NCI-H526 treated with DMSO at 0.1 percent for 48 hours (cell line): ENCODE measurements at places on chromosomes 11 and 22.

DNA sequence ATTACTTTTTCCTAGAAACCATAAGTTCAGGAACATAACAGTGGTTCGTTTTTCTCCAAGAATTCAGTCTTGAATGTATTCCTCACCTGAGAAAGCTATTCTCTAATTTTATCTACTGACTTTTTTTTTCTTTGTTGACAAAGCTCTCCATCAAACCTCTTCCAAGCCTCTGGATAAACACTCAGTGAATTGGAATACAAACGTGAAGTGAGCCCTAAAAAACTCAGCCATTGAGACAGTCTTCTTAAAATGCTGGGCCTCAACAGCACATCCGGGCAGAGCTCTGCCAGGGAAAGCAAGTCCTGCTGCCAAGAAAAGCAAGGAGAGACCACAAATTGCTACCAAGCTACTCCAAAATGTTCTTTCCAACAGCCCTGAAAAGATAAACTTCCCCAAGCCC, 7.7 kb upstream of the SLC1A2 start:
- DNase-seq = no peak

GRCh38 chr22:48351376-48352085, 1476.1 kb downstream of the BRD1 start:
- DNase-seq = no peak

GRCh38 chr11:70828593-70829082, 423.7 kb downstream of the SHANK2 start:
- no peak for DNase-seq

GRCh38 chr11:75241906-75242644, 1.5 kb downstream of the TPBGL start:
- DNase-seq = no peak

DNA sequence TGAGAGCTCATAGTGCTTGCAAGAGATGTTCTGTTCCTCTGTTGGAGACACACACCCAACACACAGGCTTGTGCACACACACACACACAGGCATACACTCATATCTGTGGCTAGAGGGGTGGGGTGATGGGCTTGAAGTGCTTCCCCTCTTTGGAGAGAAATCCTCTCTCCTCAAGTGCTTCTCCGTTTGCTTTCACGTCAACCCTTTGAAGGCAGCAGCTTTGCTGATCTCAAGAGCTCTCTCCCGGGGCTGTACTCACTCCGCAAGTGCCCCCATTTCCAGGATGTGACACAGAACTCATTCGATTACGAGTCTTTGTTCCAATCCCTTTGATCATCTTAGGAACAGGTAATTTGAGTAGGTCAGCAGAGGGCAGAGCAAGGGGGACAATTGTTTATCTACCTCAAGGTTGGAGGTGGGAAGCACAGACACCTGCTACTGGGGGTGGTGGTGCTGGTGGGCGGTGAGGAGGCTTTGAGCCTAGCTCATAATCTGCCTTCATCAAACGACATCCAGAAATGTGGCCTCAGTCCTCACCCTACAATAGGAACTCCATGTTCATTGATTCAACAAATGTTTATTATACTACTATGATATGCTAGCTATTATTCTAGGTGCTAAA, 529.8 kb upstream of the CADM1 start:
- DNase-seq = no peak

- peak; percentile 78 for DNase-seq
Measured at GRCh38 chr11:128448200-128448886, 139.0 kb downstream of the ETS1 start.

DNA sequence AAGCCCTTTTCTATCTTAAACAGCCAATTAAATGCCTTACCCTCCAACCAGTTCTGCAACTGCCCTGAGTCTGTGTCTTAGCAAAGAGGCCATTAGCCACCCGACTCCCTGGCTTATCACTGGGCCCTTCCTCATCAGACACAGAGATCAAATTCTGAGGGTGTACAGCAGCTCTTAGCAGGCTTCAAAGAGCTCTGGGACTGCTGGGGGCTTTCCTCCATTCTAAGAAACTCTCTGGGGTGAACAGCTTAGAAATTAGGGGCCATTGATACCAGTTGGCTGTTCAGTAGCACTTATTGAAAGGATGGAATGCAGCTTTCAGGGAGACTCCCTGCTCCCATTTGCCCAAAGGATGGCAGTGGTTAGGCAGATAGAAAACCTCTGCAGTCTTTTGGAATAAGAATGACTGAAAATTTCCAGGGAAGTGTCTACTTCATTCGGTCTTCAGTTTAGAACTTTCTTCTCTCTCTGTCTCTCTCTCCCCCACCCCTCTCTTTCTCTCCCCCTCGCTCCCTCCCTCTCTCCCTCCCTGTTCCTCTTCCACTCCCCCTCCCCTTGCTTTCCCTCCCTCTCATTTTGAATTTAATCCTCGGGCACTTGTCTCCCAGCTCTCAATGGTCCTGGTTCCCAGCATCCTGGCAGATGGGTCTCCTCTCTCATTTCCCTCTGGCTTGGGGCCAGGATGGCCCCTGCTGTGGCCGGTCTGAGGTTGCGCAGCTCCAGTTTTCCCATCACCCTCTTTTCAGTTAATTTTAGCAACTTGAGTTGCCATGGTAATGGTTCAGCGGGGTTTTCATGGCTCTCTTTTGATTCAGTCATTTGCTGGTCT, 76.4 kb downstream of the COMMD9 start:
- no peak for DNase-seq

GRCh38 chr22:40387746-40388145, 17.4 kb downstream of the SGSM3 start:
- no peak for DNase-seq

GRCh38 chr11:78313181-78313795, 104.3 kb downstream of the GAB2 start:
- DNase-seq = peak; percentile 70

DNA sequence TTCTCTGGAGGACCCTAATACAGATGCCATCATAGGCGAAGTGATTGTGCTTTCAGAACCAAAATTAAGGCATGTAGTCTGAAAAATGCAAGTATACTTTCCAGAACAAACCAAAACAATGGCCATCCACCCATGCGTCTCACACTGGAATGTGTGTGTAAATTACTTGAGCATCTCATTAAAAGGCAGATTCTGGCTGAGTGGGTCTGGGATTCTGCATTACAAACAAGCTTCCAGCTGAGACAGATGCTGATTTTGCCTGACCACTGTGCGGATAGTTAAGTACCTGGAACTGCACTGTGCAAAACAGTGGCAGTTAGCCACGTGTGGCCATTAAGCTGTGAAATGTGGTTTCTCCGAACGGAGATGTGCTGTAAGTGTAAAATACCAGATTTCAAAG, 26.2 kb downstream of the RRP7A start:
- DNase-seq = no peak

- DNase-seq = peak; percentile 4
Measured at GRCh38 chr22:37109242-37109917, at the start of gene TMPRSS6. Gene TMPRSS6, minus strand, starts transcription at chr22:37109713. Its CDS starts 6,296 bp downstream, at chr22:37103417.

GRCh38 chr11:64905516-64906313, 11.3 kb downstream of the ATG2A start:
- DNase-seq = no peak

GRCh38 chr11:9815486-9816136, 151.7 kb downstream of the SWAP70 start:
- DNase-seq = no peak

DNA sequence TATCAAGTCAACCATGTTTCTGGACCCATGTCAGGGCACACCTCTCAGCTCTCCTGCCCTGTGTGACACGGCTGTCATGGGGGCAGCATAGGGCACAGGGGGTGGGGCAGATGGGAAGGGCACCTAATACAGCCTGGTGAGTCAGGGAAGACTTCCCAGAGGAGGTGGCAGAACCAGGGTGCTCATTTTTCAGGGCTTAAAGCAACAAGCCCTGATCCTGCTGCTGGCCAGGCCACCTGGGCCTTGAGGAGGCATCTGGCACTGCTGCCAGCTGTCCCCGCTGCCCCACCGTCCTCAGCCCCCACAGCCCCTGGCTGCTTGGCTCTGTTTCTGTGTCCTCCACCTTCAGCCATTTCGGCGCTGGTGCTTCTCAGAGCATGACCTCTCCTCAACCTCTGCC, 4.4 kb downstream of the MAP3K11 start:
- no peak for DNase-seq

DNA sequence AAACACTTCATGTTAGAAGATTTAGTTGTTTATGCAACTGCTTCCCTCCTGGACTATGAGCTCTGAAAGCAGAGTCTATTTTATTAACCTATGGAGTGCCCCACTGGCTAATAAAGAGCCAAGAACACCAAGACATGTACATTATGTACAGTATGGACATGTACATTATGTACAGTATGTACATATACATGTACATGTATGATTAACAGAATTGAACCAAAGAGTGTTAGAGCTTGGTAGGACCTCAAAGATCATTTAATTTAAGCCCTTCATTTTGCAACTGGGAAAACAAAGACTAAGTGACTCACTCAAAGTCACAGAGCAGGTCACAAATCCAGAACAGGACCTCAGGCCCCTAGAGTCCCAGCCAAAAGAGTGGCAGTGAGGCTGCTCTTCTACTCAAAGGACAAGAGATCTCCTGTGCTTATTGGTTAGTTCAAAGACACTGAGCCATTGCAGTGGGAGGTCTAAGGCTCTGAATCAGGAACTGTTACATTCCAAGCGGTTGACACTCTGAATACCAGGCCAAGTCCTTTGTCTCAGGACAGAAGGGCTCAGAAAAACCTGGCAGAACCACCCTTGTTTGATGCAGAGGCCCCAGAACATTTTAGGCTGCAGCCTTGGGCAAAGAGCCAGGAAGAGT, 103.8 kb downstream of the FAM168A start:
- DNase-seq = no peak

DNA sequence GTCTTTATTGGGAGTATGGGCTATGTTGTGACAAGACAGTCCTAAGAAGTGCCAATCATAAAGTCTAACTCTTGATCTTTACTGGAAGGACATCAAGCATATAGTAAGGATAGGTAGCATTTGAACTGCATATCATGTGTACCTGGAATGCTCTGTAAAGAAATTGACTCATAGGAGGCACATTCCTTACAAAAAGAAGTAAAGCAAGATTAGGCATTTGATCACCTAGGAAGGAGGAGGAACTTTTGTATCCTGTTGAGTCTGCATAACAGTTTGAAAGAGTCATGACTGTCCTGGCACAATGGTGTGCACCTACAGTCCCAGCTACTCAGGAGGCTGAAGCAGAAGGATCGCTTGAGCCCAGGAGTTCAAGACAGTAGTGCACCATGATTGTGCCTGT, 42.2 kb upstream of the DNAJB7 start:
- DNase-seq = no peak

DNA sequence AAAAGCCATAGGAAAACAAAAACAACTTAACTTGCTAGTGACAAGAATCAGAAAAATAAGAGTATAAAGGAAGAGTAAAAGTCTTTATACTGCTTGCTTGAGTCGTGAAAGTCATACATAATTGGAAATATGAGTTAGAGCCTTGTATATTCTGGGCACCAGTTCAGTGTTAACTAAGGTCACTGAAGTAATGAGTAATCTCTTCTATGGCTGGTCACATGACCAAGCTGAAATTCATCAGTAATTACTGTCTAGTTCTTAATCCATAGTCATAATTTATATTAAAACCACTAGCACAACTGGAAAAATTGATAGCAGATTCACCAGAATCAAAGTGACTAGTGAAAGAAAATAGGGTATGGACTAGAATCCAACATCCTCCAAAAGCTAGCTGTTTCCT, 84.4 kb upstream of the SLC5A12 start:
- no peak for DNase-seq

DNA sequence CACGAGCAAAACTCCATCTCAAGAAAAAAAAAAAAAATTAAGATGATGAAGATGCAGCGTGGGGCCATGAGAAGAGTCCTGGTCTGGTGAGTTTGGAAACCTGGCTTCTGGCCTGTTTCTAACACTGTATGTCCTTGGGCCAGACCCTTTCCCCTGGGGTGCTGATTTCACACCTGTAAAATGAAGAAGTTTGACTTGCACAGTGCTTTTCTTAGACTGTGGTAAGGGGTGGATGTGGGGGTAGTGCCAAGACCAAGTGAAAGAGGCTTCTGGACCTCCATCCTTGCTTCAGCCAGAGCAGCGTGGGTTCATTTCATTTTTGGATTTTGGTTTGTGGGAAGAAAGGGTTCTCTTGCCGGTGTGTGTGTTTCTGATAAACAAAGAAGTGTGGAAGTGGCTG, 42.1 kb downstream of the PTPRJ start:
- DNase-seq = no peak

GRCh38 chr22:30878516-30879414, 89.8 kb downstream of the MORC2 start:
- no peak for DNase-seq

DNA sequence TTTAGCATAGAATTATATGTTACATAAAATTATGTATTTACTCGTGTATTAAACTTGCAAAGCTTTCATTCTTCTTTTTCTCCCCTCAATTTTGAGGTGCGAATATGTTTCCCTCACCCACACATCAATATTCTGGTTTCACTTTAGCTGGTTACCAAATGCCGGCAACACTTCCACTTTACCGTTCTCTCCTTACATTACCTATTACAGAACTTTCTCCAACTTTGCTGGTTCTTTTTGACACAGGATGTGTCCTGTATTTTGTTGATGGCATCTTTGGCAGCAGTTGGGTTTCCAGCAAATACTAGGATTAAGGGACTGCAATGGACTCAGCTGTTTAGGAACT, 84.9 kb downstream of the PRR5L start:
- DNase-seq = no peak

GRCh38 chr11:19092342-19092741, 24.6 kb upstream of the ZDHHC13 start:
- DNase-seq = no peak

- no peak for DNase-seq
Measured at GRCh38 chr22:34914846-34915245, 151.1 kb upstream of the ISX start.

DNA sequence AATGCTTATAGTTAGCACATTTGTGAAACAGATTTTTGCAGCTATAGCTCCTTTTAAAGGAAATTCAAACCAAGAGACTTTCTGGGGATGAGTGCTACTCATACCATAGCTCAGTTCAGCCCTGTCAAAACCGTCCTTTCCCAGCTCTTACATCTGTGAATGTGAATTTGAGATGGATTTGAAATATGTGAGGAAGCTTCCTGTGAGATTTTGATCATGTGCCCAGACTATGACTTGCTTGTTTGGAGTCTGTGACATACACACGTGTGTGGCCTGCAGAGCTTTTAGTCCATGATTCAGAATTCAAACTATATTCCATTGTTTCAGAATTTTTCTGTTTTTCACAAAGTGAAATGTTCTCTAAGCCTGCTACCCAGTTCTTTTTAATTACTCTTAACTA, 4.4 kb upstream of the MMP1 start:
- no peak for DNase-seq

DNA sequence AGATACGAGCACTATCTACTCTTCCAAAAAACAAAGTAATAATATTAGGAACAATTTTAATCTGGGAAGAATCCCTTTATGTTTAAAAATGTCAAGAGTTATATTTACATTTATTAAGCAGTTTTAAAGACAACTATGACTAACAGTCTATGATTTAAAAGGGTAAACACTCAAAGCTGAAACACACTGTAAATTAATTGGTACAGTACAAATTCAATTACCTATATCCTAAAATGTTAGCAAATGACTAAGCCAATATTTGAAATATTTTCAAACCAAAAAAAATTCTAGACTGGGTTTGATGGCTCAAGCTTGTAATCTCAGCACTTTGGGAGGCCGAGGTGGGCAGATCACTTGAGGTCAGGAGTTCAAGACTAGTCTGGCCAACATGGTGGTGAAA, 36.0 kb upstream of the CHRNA10 start:
- no peak for DNase-seq
